Mesangial cell (primary cell): ENCODE measurements at places on chromosomes 16 and 17. TPM values are rescaled to one million over a fixed set of nuclear protein-coding genes. Genes with fewer than 3 reads are reported as not detected.

Gene SPNS3
- total RNA-seq, result 0.65 and 2.7 TPM in 2 replicates

Gene PPL
- 2.0 and 23.8 TPM in 2 replicates for total RNA-seq

Gene FA2H
- total RNA-seq, result 0.16 and 1.1 TPM in 2 replicates

Gene TBX2
- 2.4 and 5.8 TPM in 2 replicates for total RNA-seq

Gene OR4D1
- total RNA-seq, result not detected in 2 replicates

Gene SSTR5
- not detected in 2 replicates for total RNA-seq

Gene RPL19
- total RNA-seq, result 1,704 and 1,733 TPM in 2 replicates

Gene ADAM11
- 0.16 and 0.51 TPM in 2 replicates for total RNA-seq

Gene HSF4
- 0.65 and 10.3 TPM in 2 replicates for total RNA-seq

Gene MYL11
- 1.8 TPM in 1 of 2 replicates, not detected in the other for total RNA-seq

Gene EXOC3L1
- 0.13 TPM in 1 of 2 replicates, not detected in the other for total RNA-seq

Gene CCL8
- total RNA-seq, result not detected in 2 replicates

Gene DERL2
- 16.6 and 34.4 TPM in 2 replicates for total RNA-seq

Gene ASGR1
- total RNA-seq, result 0.63 and 1.6 TPM in 2 replicates

Gene TMC5
- total RNA-seq, result not detected in 2 replicates

Gene KRT39
- total RNA-seq, result not detected in 2 replicates

Gene LRRC75A
- 1.5 TPM in 1 of 2 replicates, not detected in the other for total RNA-seq

Gene GLIS2
- total RNA-seq, result 10.1 and 73.4 TPM in 2 replicates

Gene NXN
- 71.5 and 72.2 TPM in 2 replicates for total RNA-seq

Gene KRT20
- under 0.01 TPM in 1 of 2 replicates, not detected in the other for total RNA-seq

Gene ACSM5
- total RNA-seq, result 1.0 and 1.3 TPM in 2 replicates

Gene MAF
- 6.8 and 45.8 TPM in 2 replicates for total RNA-seq

Gene UMOD
- not detected in 2 replicates for total RNA-seq

Gene IRX5
- 0.98 and 2.3 TPM in 2 replicates for total RNA-seq

Gene CD68
- total RNA-seq, result 12.1 and 20.0 TPM in 2 replicates

Gene TP53TG3B
- total RNA-seq, result not detected in 2 replicates

Gene CRHR1
- not detected in 2 replicates for total RNA-seq

Gene LRRC37A
- 0.33 and 1.5 TPM in 2 replicates for total RNA-seq

Gene NPIPA2
- total RNA-seq, result 0.13 TPM in 1 of 2 replicates, not detected in the other

Gene USP31
- total RNA-seq, result 8.1 and 9.4 TPM in 2 replicates

Gene COPRS
- total RNA-seq, result 49.3 and 77.7 TPM in 2 replicates

Gene NOG
- 3.3 and 37.2 TPM in 2 replicates for total RNA-seq

Gene FNDC8
- not detected in 2 replicates for total RNA-seq

Gene FOXN1
- not detected in 2 replicates for total RNA-seq

Gene WNK4
- total RNA-seq, result 4.8 and 6.7 TPM in 2 replicates

Gene TACO1
- 24.3 and 28.4 TPM in 2 replicates for total RNA-seq

Gene SNAI3
- total RNA-seq, result 0.25 TPM in 1 of 2 replicates, not detected in the other

Gene MYCBPAP
- total RNA-seq, result 0.76 and 0.98 TPM in 2 replicates
